ENCODE measurements at places on chromosomes 3 and 15. TPM values are rescaled to one million over a fixed set of nuclear protein-coding genes. Genes with fewer than 3 reads are reported as not detected.

SLC12A8 gene
- total RNA-seq = 15.5 TPM

TMEM40 gene
- total RNA-seq = not detected

SLC51A gene
- total RNA-seq = not detected

BCL2A1 gene
- total RNA-seq = not detected

CATSPER2 gene
- total RNA-seq = 2.4 TPM

TMEM115 gene
- total RNA-seq = 47.9 TPM

LIPC gene
- total RNA-seq = 1.7 TPM

MEX3B gene
- total RNA-seq = 3.5 TPM

GRM7 gene
- not detected for total RNA-seq

CD96 gene
- total RNA-seq = 0.09 TPM

TTC23 gene
- total RNA-seq = 36.7 TPM

PRR20G gene
- total RNA-seq = not detected

ZIC1 gene
- total RNA-seq = not detected

BUB1B gene
- total RNA-seq = 35.2 TPM

NOX5 gene
- 0.27 TPM for total RNA-seq

GNAT1 gene
- total RNA-seq = not detected

B3GNT5 gene
- total RNA-seq = 10.4 TPM

TMC3 gene
- total RNA-seq = under 0.01 TPM

IFT122 gene
- 38.0 TPM for total RNA-seq

PLSCR2 gene
- not detected for total RNA-seq

CACNA2D2 gene
- total RNA-seq = not detected

Data from fibroblast of the aortic adventitia (primary cell).